ENCODE measurements at places on chromosomes 5 and 9.

DNA sequence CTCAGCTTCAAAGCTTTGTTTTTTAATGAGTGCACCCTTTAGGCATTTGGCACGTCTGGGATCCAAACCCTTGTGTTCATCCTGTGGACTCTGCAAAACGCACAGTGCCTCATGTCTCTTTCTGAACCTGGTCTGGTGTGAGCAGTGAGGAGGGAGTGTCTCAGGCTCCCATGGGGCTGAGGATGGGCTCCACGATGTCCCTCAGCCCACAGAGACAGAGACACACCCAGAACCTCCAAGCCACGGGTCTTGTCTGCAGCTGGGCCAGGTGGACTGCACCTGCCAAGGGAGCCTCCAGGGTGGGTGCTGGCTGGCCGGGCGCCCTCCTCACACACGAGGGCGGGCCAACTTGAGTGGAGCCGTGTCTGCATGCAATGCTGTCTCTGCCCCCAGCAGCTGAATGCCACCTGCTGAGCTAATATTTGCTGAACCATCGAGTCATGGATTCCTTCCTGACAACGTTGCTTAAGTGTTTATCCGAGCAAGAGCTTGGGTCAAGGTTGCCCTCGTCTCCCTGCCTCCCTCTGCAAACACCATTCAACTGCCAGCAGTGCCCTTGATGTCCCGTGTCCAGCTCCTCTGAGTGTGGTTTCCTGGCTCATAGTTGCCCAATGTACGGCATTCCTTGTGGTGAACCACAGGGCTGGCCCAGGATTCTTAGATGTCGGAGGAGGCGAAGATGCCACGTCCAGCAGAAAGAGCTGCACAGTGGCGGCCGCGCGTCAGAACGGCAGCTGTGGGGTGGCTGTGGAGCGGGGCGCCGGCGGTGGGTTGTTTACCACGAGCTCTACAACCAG is 31.4 kb upstream of the LPCAT1 start:
- ATAC-seq = no peak
- no peaks in the 10 kb centered on the region for H3K4me1 ChIP-seq
- H3K27ac ChIP-seq = no peak overlapping the region
- H3K27me3 ChIP-seq = peaks cover 22% of the 10 kb centered on the region
- H3K36me3 ChIP-seq = no peaks in the 10 kb centered on the region
- no peak overlapping the region for H3K4me3 ChIP-seq

GRCh38 chr9:126715382-126715781 is 89.5 kb upstream of the ZBTB43 start:
- H3K4me3 ChIP-seq = no peak overlapping the region
- ATAC-seq = no peak
- H3K4me1 ChIP-seq = peaks cover 9% of the 10 kb centered on the region
- no peaks in the 10 kb centered on the region for H3K27me3 ChIP-seq
- H3K27ac ChIP-seq = peak overlapping the region; percentile 48

DNA sequence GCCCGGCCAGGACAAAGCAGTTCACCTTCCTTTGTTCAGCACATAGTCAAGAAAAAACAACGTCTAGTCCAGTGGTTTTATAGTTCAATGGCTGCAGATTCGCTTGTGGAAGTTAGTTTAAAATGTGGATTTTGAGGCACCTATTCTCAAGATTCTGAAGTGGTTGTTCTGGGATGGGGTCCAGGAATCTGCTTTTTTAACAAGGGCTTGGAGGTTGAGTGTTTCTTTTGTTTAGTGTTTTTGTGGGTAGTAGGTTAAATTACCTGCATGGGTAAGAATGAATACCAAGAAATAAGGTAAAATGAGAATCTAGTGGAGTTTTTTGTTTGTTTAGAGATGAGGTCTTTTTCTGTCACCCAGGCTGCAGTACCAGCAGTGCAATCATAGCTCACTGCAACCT is 28.4 kb upstream of the NADK2 start:
- no peak for ATAC-seq
- H3K4me3 ChIP-seq = no peak overlapping the region
- H3K27ac ChIP-seq = no peak overlapping the region

DNA sequence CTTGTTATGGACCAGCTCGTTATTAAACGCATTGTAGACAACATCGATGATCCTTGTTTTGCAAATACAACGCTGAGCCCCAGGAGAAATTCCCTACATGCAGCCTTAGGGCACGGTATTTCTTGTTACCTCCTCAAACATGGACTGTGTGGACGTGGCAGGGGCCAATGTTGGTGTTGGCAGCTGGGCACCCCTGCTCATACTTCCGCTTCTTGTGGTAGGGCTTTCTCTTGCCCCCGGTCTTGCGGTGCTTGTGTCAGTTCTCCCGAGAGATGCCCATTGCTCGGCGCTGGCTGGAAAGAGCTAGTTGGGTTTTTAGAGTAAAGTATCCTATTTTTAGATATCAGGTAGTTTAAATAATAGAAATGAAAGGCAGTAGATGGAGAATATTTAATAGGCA is 45.5 kb downstream of the UBAP1 start:
- H3K4me3 ChIP-seq = no peak overlapping the region
- peaks cover 45% of the 10 kb centered on the region for H3K36me3 ChIP-seq
- peaks cover 5% of the 10 kb centered on the region for H3K4me1 ChIP-seq
- no peak overlapping the region for H3K27ac ChIP-seq
- H3K27me3 ChIP-seq = no peaks in the 10 kb centered on the region

GRCh38 chr9:105401651-105402050 is 46.2 kb upstream of the FSD1L start:
- no peak overlapping the region for H3K27ac ChIP-seq
- H3K4me1 ChIP-seq = peaks cover 24% of the 10 kb centered on the region
- no peak for ATAC-seq
- H3K4me3 ChIP-seq = no peak overlapping the region

DNA sequence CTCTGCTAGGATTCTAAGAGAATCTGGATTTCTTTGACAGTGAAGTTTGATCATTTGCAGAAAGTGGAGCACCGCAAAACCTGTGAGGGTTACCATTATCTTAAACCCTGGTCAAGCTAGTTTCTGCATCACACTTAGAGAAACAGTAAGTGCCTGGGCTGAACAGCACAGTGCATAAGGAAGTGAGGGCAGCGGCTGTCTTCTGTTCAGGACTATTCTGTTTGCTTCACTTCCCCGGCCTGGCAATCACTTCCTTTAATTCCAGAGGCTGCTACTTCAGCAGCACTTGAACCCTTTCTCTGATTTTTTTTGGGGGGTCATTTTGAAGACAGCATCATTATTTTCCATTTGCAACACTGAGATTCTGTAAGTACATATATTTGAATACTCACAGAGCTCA is 32.0 kb downstream of the SEMA6A start:
- no peak overlapping the region for H3K4me3 ChIP-seq
- no peaks in the 10 kb centered on the region for H3K4me1 ChIP-seq
- ATAC-seq = no peak
- no peaks in the 10 kb centered on the region for H3K27me3 ChIP-seq
- no peaks in the 10 kb centered on the region for H3K36me3 ChIP-seq
- H3K27ac ChIP-seq = no peak overlapping the region

DNA sequence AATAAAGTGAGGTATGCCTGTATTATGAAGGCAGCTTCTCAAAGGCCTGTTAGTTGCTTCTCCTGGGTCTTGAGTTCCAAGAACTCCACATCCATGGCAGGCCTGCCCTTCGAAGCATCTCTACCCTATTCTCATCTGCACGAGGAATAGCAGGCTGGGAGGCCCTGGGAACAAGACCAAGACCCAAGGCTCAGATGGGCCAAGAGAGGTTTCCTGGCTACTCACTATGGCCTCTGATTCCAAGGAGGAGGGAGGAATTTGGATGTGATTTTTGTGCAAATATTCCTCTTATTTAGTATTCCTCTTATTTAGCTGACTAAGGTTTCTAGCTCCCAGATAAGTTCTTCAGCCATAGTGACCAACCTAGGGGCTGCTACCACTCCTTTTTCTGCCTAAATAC is 151.3 kb downstream of the SAXO1 start:
- ATAC-seq = no peak
- no peaks in the 10 kb centered on the region for H3K4me1 ChIP-seq
- H3K4me3 ChIP-seq = no peak overlapping the region
- no peaks in the 10 kb centered on the region for H3K36me3 ChIP-seq

GRCh38 chr5:151771259-151772028 is at the start of gene G3BP1:
Gene G3BP1 (plus strand): TSS chr5:151771954. CDS start chr5:151786621, 14,667 bp downstream.
- H3K36me3 ChIP-seq = peaks cover 40% of the 10 kb centered on the region
- peak; percentile 85 for ATAC-seq
- peak within 1 kb of the TSS; percentile 79 for H3K27ac ChIP-seq
- no peaks in the 10 kb centered on the region for H3K27me3 ChIP-seq
- H3K4me3 ChIP-seq = no peak within 1 kb of the TSS
- H3K4me1 ChIP-seq = peaks cover 10% of the 10 kb centered on the region

- H3K36me3 ChIP-seq = no peaks in the 10 kb centered on the region
- no peak for ATAC-seq
- no peak overlapping the region for H3K27ac ChIP-seq
- no peaks in the 10 kb centered on the region for H3K27me3 ChIP-seq
Measured at GRCh38 chr5:15731699-15732098, 231.7 kb downstream of the FBXL7 start.

- H3K4me1 ChIP-seq = peaks cover 16% of the 10 kb centered on the region
- peak; percentile 42 for ATAC-seq
- H3K27me3 ChIP-seq = no peaks in the 10 kb centered on the region
- H3K36me3 ChIP-seq = no peaks in the 10 kb centered on the region
Measured at GRCh38 chr5:37668524-37669047, 171.3 kb downstream of the GDNF start.

GRCh38 chr5:163456029-163456589 is 3.8 kb downstream of the NUDCD2 start:
- H3K27ac ChIP-seq = no peak overlapping the region
- H3K36me3 ChIP-seq = peaks cover 87% of the 10 kb centered on the region
- peak overlapping the region; percentile 97 for H3K4me3 ChIP-seq

- H3K36me3 ChIP-seq = peaks cover 96% of the 10 kb centered on the region
- no peak for ATAC-seq
- H3K27ac ChIP-seq = no peak overlapping the region
- peaks cover 8% of the 10 kb centered on the region for H3K4me1 ChIP-seq
Measured at GRCh38 chr9:92649007-92649406, 20.9 kb downstream of the IPPK start.

GRCh38 chr5:88251048-88251711 is 17.5 kb downstream of the TMEM161B start:
- H3K27ac ChIP-seq = peak overlapping the region; percentile 85
- peak overlapping the region; percentile 52 for H3K4me3 ChIP-seq
- ATAC-seq = peak; percentile 92
- H3K36me3 ChIP-seq = peaks cover 47% of the 10 kb centered on the region
- peaks cover 40% of the 10 kb centered on the region for H3K4me1 ChIP-seq
- no peaks in the 10 kb centered on the region for H3K27me3 ChIP-seq

DNA sequence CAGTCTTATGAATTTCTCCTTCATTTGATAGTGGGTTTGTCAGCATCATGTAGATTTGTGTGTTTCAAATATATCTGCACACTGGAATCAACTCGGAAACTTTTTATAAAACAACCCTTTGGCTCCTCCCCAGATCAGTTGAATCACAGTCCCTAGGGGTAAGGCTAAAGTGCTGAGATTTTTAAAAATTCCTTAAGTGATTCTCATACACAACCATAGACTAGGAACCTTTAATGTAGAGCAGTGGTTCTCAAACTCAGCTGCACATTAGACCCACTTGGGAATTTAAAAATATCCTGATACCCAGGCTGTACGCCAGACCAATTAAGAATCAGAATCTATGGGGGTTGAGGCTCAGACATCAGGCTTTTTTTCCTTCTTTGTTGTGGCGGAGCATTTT is 17.5 kb upstream of the JAK2 start:
- no peak for ATAC-seq
- peaks cover 16% of the 10 kb centered on the region for H3K4me1 ChIP-seq
- no peak overlapping the region for H3K27ac ChIP-seq
- no peaks in the 10 kb centered on the region for H3K27me3 ChIP-seq

GRCh38 chr9:91371894-91372293 is 10.2 kb upstream of the AUH start:
- no peak overlapping the region for H3K4me3 ChIP-seq
- ATAC-seq = no peak
- peaks cover 15% of the 10 kb centered on the region for H3K27me3 ChIP-seq
- H3K36me3 ChIP-seq = no peaks in the 10 kb centered on the region
- H3K4me1 ChIP-seq = peaks cover 3% of the 10 kb centered on the region

Data from activated T-helper 17 cell treated with anti-CD3 and anti-CD28 coated beads, Interleukin-2, amount 50 U/mL, for 72 hours (primary cell).